HEK293T (cell line): ENCODE measurements at places on chromosomes 11 and 22.
A peak's percentile ranks its signal among the peaks of the same experiment; 100 is the strongest.

- no peak for DNase-seq
Observed at GRCh38 chr22:36910461-36910860, 3.0 kb upstream of the CSF2RB start.

DNA sequence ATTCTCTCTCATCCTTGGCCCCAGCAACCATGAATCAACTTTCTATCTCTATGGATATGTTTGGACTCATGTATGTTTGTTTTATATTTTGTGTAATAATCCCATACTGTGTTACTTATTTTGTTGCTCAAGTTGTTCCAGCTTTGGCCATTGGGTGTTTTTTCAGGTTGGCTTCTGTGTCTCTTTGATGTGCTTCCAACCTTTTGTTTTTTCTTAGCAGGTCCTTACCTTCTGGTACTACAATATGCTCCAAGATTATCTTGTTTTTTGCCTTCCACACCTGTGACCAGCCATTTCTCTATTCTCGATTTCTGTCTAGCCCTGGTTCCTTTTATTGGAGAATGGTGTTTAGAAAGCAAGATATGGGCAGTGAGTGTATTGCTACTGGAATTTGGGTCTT is 14.2 kb downstream of the GVQW3 start:
- no peak for DNase-seq

GRCh38 chr11:78420796-78421209 is 3.2 kb upstream of the GAB2 start:
- no peak for DNase-seq

DNA sequence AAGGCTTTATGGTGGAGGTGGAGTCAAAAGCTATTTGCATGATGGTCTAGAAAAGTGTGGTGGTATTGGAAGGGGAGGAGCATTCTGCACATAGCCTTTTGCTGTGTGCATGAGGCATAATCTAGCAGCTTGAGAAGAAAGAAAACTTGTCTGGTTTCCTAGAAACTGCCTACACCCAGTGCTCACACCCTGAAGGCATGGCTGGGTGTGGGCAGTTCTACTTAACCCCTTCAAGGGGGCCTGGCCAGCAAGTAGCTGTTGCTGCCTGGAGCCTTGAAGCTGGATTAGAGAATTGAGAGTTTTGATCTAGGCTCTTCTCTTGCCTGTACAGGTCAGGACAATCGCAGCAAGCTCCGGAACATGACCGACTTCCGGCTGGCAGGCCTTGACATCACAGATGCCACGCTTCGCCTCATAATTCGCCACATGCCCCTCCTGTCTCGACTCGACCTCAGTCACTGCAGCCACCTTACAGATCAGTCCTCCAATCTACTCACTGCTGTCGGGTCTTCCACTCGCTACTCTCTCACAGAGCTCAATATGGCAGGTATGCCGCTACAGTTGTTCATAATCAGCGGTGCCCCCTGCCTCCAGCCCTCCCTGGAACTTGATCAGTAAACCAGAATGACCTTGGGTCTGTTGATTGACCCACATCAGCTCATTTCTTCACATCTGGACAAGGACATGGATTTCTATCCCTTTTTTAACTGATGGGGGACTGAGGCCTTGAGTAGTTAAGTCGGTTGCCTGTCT is 12.2 kb upstream of the GRK2 start:
- no peak for DNase-seq

GRCh38 chr11:96324912-96325311 is 18.1 kb downstream of the MAML2 start:
- no peak for DNase-seq

- DNase-seq: no peak
Observed at GRCh38 chr11:118768690-118769089, 22.3 kb downstream of the DDX6 start.

GRCh38 chr11:12882670-12883069 is 126.4 kb upstream of the RASSF10 start:
- DNase-seq: no peak

- DNase-seq: no peak
Observed at GRCh38 chr22:17699696-17700340, 61.3 kb downstream of the BCL2L13 start.

- DNase-seq: no peak
Observed at GRCh38 chr22:48951836-48952235, 875.8 kb downstream of the BRD1 start.

GRCh38 chr11:113045146-113045545 is 83.9 kb downstream of the NCAM1 start:
- DNase-seq: no peak

DNA sequence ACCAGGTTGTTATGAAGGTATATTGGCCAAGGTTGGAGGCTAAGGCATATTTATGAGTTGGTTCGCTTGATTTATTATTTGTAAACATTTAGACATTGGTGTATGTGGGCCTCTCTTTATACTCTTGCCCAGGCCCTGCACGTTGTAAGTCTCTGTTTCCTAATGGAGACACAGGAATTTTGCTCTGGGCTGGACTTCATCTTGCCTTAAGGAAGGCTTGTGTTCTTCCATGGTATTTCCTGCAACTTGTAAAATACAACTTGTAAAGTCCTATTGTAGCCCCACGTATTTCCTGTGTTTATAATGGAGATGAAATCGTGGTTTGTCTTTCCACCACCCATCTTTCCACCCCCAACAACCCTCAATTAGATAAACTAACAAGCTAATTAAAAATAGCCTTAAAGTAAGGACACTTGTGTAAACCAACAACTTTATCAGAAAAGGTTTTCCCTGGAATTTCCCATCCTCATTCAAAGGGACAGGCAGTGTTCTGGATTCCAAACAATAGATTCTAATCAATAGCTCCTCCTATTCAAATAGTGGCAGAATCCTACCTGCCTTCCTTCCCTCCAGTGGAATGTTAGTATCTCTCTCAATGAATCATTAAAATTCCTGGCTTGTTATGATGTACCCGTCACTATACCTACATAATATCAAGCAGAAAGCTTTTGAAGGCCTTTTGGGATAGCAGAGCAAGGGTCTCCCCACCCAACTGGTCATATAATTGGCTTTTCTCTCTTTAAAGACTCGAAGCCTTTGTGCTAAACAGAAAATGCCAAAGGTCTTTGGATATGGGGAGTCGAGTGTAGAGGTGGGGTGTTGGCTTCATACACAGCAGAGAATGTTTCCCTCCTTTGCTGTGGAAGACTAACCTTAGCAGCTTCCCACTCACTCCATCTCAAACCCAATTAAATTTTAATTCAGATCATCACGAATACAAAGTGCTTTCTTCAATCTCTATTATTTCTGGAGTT is 77.1 kb downstream of the UBASH3B start:
- DNase-seq: no peak

DNA sequence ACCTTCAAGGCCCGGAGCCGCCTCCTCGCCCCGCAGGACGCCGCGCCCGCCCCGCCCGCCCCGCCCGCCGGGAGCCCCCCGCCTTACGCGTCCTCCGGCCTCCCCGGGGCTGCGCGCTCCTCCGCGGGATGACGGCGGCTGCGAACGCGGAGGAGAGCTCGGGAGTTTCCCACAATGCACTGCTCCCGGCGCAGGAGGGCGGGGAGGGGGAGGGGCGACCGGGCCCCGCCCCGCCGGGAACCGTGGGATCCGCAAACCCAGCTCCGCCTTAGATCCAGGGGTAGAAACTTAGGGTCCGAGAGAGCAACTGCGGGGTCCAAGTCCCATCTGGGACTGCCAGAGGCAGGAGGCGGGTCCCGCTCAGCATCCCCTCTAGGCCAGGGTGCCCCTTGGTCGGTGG is at the start of gene CEND1:
CEND1 (minus strand) TSS at position 148 of the 400 bp plus-strand sequence. CDS start 1,514 bp downstream, outside the sequence.
- peak; percentile 48 for DNase-seq

GRCh38 chr11:17695454-17696441 is 23.6 kb upstream of the MYOD1 start:
- DNase-seq: no peak

GRCh38 chr22:47192651-47193437 is 430.4 kb downstream of the TBC1D22A start:
- DNase-seq: no peak

DNA sequence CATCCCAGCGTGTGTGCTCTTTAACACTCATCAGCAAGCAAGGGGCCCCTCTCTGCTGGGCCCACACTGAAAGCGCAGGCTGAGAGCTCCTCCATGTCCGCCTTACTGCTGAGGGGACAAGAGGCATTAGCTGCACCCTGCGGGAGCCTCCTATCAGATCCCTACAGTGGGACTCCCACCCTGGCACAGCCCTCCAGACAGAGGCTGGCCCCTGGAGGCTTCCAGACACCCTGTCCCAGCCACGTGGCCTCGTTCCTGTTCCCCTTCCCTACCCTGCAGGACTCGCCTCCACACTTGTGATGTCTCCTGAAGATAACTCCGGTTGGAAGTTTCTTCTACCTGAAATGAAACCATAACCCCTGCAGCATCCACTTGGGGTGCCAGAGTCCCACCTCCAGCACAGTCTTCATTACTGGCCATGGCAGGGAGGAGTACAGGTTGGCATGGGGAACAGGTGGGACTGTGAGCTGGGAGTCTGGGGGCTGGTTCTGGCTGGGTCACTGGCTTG is 5.0 kb upstream of the SH3BP1 start:
- DNase-seq: no peak

DNA sequence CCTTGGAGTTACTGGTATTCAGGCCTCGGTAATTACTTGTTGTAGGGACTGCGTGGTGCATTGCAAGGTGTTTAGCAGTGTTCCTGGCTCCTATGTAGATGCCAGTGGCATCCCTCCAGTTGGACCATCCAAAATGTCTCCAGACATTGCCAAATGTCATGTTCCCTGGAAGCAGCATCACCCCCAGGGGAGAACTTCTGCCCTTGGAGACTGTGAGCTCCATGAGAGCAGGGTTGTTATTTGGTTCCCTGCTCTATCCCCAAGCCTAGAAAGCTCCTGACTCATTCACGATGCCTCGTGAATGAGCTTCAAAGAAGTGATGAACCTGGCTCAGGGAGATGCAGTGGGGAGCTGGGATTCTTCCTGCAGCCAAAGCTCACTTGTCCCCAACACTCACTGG is 4.8 kb upstream of the CD248 start:
- DNase-seq: no peak

DNA sequence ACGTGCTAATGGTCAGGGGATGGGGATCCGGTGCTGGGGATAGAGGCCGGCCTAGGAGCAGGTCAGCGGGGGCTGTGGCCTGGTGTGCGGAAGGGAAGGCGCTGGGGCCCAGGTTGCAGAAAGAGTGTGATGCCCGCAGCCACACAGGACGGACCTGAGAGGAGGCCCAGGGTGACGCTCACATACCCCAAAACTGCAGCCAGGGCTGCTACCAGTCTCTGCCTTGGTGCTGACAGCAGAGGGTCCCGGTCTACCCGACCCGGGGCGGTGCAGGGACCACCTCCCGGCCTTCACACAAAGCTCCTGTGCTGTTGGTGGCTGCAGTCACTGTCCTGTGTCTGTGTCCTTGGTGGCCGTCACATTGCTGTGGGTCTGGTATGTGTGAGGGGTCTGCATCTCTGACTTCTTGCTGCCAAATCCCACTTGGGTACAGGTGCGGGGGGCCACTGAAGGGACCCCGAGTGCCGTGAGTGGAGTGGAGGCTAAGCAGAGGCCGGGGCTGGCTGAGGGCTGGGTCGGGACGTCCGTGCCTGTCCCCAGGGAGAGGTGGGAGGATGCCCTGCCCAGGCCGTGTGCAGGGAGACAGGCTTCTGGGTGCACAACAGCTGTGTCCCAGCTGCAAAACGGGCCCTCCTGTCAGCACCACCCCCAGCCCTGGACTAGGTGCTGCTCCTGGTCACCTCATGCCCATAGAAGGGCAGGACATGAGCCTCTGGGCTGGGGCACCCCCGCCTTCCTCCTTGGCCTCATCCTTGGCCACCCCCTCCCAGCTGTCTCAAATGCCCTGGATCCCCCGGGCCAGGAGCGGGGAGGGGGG is 1.5 kb downstream of the LSP1 start:
- no peak for DNase-seq

- DNase-seq: no peak
Observed at GRCh38 chr11:63417174-63417852, 47.7 kb downstream of the SLC22A9 start.

- no peak for DNase-seq
Observed at GRCh38 chr22:25837288-25837900, 95.4 kb downstream of the MYO18B start.

GRCh38 chr22:47166033-47166404 is 403.6 kb downstream of the TBC1D22A start:
- no peak for DNase-seq

DNA sequence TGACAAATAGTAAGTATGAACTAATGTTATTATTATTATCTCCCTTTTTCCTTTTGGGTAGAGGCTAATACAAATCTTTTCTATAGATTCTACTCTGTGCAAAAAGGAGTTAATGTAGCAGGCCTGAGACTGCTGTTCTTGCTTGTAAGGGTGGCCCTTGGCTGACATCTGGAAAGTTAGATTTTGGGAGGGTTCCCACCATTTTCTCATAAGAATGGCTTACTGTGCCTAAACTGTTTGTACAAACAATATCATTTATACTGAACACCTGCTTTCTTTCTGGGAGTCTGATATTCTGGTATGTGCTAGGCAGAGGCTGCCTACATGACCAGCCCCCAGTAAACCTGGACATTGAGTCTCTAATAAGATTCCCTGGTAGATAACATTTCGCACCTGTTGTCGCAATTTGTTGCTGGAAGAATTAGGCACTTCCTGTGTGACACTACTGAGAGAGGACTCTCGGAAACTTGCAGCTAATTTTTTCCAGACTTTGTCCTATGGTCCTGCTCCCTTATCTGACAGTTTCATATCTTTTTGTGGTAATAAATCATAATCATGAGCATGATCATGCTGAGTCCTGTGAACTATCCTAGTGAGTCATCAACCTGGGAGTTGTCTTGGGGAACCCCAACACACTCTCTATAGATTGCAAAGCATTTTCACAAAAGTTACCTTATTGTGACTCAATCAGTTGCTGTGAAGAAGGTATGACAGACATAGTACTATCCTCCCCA is 257.7 kb upstream of the CCDC90B start:
- DNase-seq: no peak

GRCh38 chr22:40452730-40453487 is 82.5 kb downstream of the SGSM3 start:
- DNase-seq: no peak

DNA sequence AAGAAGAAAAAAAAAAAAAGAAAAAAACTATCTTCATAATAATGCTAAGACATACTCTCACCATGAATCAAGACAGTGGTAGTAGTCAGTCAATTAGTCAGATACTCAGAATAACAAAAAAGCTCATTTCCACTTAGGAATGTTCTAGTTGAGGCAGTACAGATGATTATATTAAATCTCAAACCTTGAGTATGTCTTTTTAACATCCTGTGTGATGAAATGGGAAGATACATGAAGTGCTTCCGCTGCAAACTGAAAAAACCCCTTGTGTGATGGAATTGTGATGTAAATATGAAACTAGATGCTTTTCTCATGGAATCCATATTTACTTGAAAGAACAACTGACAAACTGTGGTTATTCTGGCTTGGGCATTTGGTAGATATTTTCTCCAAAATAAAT is 13.7 kb downstream of the AMOTL1 start:
- no peak for DNase-seq

GRCh38 chr22:47377926-47378560 is 615.6 kb downstream of the TBC1D22A start:
- DNase-seq: no peak

DNA sequence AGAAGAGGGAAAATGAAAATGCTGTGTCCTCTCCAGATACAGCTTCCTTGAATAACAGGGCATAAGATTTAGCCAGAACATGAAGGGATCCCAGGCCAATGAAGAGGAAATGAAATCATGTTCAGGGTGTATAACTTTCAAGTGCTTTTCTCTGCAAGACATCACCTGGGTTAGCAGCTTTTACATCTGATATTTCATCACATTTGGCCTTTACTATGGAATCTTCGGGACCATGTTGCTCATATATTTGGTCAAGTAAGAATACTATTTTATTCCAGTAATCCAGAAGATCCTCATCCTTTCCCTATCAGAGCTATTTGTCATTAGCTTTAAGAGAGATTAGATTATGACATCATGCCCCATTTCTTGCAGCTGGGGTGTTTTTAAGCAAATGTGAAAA is 66.3 kb upstream of the OR5AK2 start:
- DNase-seq: no peak

GRCh38 chr11:13207665-13208594 is 69.7 kb upstream of the BMAL1 start:
- no peak for DNase-seq
